ENCODE measurements at places on chromosomes 5 and 9.

- DNase-seq, result no peak
Observed at GRCh38 chr9:135890190-135891026, 16.9 kb downstream of the CAMSAP1 start.

- no peak for DNase-seq
Observed at GRCh38 chr9:74526215-74526614, 29.1 kb downstream of the RORB start.

GRCh38 chr5:61953913-61954312 lies 352.1 kb upstream of the KIF2A start:
- DNase-seq, result no peak

- no peak for DNase-seq
Observed at GRCh38 chr5:132263548-132264261, 6.2 kb downstream of the PDLIM4 start.

GRCh38 chr5:159850160-159850559 lies 66.1 kb upstream of the ADRA1B start:
- no peak for DNase-seq

Data from NCI-H524 (cell line).